Heart right ventricle (tissue), 16 donors: ENCODE measurements at places on chromosomes 5 and 9. TPM values are rescaled to one million over a fixed set of nuclear protein-coding genes. Genes with fewer than 3 reads are reported as not detected.

DNA sequence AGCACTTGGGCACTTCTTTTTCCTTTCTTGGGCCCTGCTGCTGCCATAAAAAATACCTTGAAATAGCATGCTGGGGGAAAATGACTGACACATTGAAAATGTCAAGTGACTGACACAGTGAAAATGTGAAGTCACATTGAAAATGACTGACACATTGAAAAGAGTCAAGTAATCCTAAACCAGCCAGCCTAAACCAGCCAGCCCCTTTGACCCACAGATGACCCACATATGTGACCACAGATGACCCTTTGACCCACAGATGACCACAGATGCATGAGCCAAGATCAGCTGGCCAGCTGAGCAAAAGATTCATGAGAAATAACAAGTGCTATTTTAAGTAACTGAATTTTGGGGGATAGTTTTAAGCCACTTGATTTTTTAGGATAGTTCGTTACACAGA is 97.8 kb upstream of the SLC28A3 start:
- DNase-seq, result no peak

LRRC8A gene
- 13.2 TPM for polyA plus RNA-seq

GLE1 gene
- 12.4 TPM for polyA plus RNA-seq

DNA sequence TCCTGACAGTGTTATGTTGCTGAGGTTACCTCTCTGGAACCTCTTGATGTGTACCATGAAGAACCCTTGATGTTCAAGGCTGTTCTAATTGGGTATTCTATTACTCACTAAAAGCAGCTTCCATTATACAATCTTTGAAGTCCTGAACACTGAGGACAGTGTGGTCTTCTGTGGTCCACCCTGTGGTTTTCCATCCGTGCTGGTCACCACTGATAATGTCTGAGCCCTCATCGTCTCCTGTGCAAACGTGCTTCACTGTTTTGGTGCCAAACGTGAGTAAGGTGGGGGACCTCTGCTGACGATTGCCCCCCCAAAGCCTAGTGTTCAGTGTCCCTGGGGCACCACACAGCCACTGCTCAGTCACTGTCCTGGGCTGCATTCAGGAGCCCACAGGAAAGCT is 259.7 kb upstream of the ANKRD55 start:
- no peak for DNase-seq

DNA sequence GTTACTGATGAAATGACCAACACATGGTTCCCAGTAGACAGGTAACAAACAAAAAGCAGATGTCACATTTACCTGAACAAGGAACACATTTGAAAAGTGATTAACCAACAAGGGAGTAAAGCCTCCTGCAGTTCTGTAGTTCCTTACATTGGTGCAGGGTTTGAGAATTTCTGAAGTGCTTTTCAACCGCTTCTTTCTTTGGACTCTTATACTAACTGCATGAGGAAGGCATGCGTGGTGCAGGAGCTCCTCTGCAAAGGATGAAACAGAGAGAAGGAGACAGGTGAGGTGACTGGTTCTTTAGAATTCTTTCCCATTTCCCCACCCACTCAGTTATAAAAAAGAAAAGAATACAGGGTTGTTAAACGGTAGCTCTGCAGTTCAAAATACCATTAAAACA is 4.6 kb upstream of the IL9 start:
- DNase-seq, result no peak

JAKMIP2 gene
- polyA plus RNA-seq, result 0.07 TPM
